NCI-H1417 treated with DMSO at 0.1 percent for 48 hours (cell line): ENCODE measurements at places on chromosomes 3 and 15.

- no peak for DNase-seq
Observed at GRCh38 chr15:80242132-80242769, 9.8 kb downstream of the CTXND1 start.

DNA sequence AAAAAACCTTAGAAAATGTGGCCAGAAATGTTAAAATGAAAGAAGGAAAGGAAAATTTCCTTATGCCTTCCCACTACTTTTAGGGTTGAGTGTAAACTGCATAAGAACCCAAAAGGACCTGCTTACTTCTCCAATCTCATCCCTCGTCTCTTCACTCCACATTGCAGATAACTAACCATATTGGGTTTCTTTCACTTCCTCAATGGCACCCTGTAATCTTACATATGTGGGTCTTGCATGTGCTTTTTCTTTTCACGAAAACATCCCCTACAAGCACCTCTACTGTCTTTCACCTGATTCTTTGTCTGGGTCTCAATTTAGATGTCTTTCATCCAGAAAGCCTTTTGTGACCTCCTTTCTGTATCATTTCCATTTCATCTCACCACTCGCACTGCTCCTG is 23.1 kb downstream of the EOMES start:
- no peak for DNase-seq

DNA sequence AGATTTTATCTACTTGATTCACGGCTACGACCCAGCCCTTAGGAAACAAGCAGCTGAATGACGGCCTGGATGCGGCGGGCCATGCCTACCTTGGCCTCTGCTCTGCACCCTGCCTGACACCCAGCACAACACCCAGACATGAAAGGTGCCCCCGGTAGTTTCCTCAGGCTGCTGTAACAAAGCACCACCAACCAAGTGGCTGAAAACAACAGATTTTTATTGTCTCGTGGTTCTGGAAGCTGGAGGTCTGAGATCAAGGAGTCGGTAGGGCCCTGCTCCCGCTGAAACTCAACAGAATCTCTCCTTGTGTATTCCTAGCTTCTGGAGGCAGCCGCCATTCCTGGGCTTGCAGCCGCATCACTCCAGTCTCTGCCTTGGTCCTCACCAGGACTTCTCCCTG is 111.7 kb downstream of the ADCY5 start:
- DNase-seq: no peak

- no peak for DNase-seq
Observed at GRCh38 chr3:123871946-123872345, 12.2 kb downstream of the MYLK start.

GRCh38 chr3:20023623-20024405 is 11.8 kb upstream of the PP2D1 start:
- no peak for DNase-seq

DNA sequence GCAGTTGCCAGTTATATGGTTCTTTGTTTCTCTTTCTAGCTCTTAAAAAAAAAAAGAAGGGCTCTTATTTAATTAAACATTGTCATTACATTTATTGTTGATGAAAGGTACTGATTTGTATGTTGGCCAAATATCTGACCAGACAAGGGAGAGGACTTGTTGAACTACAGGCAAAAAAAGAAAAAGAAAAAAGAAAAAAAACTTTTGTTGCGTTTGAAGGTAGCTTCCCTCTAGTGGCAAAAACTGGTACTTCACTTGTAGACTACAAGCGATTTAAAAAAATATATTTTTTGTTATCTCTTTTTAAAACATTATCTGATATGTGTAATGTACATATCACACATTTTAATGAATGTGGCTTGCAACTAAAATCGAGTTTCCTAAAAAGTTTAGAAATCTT is 280.6 kb downstream of the ROBO2 start:
- no peak for DNase-seq

GRCh38 chr3:153160451-153161137 is 1.4 kb upstream of the RAP2B start:
- no peak for DNase-seq

DNA sequence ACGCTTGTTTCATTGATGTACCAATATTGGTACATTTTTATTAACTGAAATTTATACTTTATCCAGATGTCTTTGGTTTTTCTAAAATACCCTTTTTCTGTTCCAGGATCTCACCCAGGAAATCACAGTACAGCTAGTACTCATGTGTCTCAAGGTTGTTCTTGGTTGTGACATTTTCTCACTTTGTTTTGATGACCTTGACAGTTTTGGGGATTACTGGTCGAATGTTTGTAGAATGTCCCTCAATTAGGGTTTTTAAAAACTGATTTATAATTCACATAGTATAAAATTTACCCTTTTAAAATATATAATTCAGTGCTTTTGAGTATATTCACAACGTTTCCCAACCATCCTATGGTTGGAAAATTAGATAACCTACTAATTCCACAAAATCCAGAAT is 6.3 kb upstream of the SNRPN start:
- no peak for DNase-seq

- DNase-seq: no peak
Observed at GRCh38 chr15:52102463-52102862, 10.1 kb downstream of the BCL2L10 start.

DNA sequence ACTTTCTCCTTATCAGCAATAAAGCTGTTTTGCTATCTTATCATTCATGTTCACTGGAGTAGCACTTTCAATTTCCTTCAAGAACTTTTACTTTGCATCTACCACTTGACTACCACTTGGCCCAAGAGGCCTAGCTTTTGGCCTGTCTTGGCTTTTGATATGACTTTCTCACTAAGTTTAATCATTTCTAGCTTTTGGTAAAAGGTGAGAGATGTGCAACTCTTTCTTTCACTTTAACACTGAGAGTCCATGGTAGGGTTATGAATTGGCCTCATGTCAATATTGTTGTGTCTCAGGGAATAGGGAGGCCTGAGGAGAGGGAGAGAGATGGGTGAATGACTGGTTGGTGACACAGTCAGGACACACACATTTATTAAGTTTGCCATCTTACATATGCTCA is 31.0 kb upstream of the FAM3D start:
- DNase-seq: no peak

DNA sequence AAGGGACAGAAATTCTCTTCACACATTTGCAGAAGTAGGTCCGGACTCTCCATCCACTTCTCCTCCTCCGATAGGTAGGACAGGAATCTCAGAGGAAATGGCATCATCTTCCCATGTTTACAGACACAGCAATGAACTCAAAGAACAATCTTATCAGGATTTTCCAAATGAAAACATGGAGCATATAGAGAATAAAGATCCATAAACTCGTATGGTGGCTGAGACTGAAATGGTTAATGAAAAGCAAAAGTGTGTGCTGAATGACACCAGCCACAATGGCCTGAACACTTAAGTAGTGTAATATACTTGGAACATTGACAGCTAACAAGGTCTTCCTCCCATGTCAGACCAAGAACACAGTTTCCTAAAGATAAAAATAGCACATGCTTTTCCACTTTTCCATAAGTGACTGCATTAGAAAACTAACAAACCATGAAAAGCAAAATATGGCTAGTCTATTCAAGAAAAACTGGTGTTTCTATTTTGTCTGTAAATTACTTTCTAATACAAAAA is 5.8 kb downstream of the CCRL2 start:
- no peak for DNase-seq

GRCh38 chr3:37096288-37096687 is 78.1 kb downstream of the LRRFIP2 start:
- no peak for DNase-seq
